ENCODE measurements at places on chromosomes 4 and X.

- no peak overlapping the region for H3K4me3 ChIP-seq
- no peak for DNase-seq
- peaks cover 8% of the 10 kb centered on the region for H3K27me3 ChIP-seq
- peaks cover 2% of the 10 kb centered on the region for H3K36me3 ChIP-seq
- no peaks in the 10 kb centered on the region for H3K4me1 ChIP-seq
- H3K27ac ChIP-seq = no peak overlapping the region
Measured at GRCh38 chr4:5785806-5786680, 75.0 kb downstream of the EVC start.

DNA sequence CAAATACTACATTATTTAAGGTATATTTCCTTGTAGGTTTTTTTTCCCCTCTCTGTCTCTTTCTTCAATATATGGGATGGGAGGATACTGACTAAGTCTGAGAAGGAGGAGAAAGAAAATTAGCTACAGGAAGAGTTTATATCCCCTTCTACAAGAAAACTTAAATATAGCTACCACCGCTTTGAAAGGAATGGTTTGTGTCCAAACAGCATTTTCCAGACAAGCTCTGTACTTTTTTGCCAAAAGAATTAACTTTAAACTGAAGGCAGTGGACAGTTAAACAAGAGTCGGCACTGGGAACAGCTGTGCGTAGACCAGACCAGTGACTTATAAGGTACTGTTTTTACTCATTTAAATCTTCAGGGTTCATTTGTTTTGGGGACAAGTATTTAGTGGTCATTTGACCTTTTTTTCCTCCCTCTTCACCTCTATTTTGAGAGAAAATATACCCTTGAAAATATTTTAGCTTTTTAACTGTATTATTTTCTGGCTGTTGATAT lies 303.7 kb downstream of the ARHGAP24 start:
- H3K27ac ChIP-seq = no peak overlapping the region
- H3K36me3 ChIP-seq = no peaks in the 10 kb centered on the region
- no peak for DNase-seq
- peak overlapping the region; percentile 3 for H3K4me3 ChIP-seq
- H3K27me3 ChIP-seq = no peaks in the 10 kb centered on the region
- H3K4me1 ChIP-seq = no peaks in the 10 kb centered on the region

DNA sequence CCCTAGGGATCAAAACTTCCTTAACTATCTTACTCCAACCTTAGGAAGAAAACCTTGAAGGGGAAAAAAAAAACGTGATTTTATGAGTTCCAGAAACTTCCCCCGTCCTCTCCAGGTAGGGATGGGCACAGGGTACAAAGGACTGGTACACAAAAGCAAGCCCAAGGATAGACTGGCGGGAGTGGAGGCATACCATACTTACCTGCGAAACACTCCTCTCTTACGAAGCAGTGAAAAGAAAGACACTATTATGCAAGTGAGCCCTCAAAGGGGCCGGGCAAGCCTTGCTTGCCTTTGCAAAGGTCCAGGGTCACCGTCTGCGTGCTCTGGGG lies 651 bp downstream of the TSPAN6 start:
- H3K27ac ChIP-seq = peak overlapping the region; percentile 34
- H3K4me3 ChIP-seq = peak overlapping the region; percentile 94
- H3K27me3 ChIP-seq = peaks cover 7% of the 10 kb centered on the region
- peaks cover 4% of the 10 kb centered on the region for H3K36me3 ChIP-seq
- peaks cover 6% of the 10 kb centered on the region for H3K4me1 ChIP-seq
- no peak for DNase-seq

DNA sequence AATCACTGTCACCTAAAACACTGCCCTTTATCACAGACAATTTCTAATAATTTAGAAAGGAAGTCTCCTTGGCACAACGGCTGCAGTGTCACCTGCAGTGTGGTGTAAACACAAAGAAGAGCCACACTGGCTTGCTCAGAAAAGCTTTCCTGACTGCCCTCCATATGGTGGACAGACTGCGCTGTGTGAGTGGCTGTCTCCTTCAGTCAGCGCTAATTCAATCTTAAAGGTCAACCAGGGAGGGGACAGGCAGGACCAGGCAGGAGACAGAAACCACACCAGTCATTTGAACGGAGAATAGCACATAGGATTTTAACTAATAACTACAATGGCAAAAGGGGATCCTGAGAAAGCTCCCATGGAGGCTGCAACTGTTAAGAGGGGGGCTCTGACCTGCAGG lies 132.1 kb downstream of the NSUN7 start:
- H3K27ac ChIP-seq = no peak overlapping the region
- DNase-seq = no peak
- peaks cover 68% of the 10 kb centered on the region for H3K27me3 ChIP-seq
- peaks cover 3% of the 10 kb centered on the region for H3K36me3 ChIP-seq

GRCh38 chr4:53916431-53916889 lies 147.9 kb downstream of the CHIC2 start:
- no peak overlapping the region for H3K4me3 ChIP-seq
- H3K36me3 ChIP-seq = no peaks in the 10 kb centered on the region
- peaks cover 37% of the 10 kb centered on the region for H3K27me3 ChIP-seq
- no peak for DNase-seq
- H3K27ac ChIP-seq = no peak overlapping the region

DNA sequence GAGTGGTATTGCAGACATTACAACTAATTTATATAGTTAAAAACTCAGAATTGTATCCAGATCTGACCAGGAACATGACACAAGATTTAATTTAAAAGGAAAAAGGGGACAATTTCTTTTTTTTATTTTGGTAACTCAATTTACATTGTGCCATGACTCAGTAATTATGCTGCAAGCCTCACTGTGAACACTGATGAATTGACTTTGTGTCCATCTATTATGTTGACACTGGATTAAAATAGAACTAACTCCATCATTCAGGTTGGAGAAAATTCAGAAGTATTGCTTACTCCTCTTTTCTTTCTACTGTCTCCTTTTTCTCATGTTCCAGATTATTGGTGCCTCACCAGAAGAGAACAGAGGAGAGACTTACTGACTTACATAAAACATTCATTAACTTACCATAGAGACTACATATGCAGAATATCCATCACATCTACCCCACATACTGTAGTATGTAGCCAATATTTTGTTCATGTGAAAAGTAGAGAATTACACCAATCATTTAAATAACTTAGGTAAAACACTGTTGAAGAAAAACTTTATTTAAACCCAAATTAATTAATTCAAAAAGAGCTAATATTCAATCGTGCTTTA lies 15.8 kb upstream of the LEF1 start:
- no peak for DNase-seq
- H3K4me1 ChIP-seq = peaks cover 6% of the 10 kb centered on the region
- H3K27ac ChIP-seq = no peak overlapping the region
- no peak overlapping the region for H3K4me3 ChIP-seq
- no peaks in the 10 kb centered on the region for H3K27me3 ChIP-seq

- H3K36me3 ChIP-seq = no peaks in the 10 kb centered on the region
- H3K27me3 ChIP-seq = no peaks in the 10 kb centered on the region
- DNase-seq = no peak
- peak overlapping the region; percentile 25 for H3K4me3 ChIP-seq
Measured at GRCh38 chrX:155188786-155189185, 27.5 kb upstream of the VBP1 start.

DNA sequence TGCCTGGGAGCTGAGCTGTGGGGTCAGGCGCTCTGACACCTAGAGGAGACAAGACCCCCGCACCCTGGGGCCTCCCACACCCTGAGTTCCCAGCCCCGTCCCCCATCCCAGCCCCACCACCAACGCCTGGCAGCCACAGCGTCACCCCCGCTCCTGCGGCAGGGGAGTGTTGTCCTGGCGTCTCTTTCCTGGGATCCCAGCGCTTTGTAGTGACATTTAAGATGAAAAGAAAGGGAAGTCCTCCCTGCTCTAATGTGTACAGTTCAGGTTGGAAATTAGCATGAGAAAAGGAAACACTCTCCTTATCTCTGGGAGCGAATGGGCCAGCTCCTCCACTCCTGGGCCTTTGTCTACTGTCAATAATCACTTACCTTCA lies 112.1 kb downstream of the FAM53A start:
- no peak for DNase-seq
- H3K4me3 ChIP-seq = no peak overlapping the region
- no peak overlapping the region for H3K27ac ChIP-seq
- no peaks in the 10 kb centered on the region for H3K36me3 ChIP-seq
- peaks cover 4% of the 10 kb centered on the region for H3K27me3 ChIP-seq

- H3K27me3 ChIP-seq = peaks cover 15% of the 10 kb centered on the region
- peaks cover 2% of the 10 kb centered on the region for H3K4me1 ChIP-seq
- H3K27ac ChIP-seq = no peak overlapping the region
- no peak overlapping the region for H3K4me3 ChIP-seq
- no peaks in the 10 kb centered on the region for H3K36me3 ChIP-seq
Measured at GRCh38 chrX:50579955-50580354, 109.3 kb upstream of the DGKK start.

GRCh38 chr4:132683957-132684356 lies 465.1 kb upstream of the PCDH10 start:
- H3K27me3 ChIP-seq = no peaks in the 10 kb centered on the region
- H3K4me3 ChIP-seq = no peak overlapping the region
- no peaks in the 10 kb centered on the region for H3K4me1 ChIP-seq
- no peak overlapping the region for H3K27ac ChIP-seq
- no peak for DNase-seq

DNA sequence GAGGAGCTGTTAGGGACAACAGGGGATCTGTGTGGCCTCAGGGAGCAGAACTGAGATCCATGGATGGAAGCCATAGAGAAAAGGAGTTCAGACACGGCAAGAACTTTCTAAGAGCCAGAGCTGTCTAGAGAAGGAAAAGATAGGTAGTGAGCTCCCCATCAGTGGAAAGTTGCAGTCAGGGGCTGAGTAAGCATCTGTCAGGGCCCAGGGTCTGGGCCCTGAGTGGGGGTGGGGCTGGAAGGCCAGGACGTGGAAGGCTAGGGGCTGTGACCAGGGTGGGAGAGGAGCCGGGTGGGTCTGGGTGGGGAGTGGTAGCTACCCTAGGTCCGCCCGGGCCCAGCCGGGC lies 324 bp upstream of the MSN start:
- peaks cover 2% of the 10 kb centered on the region for H3K36me3 ChIP-seq
- peak overlapping the region; percentile 94 for H3K27ac ChIP-seq
- H3K4me1 ChIP-seq = peaks cover 17% of the 10 kb centered on the region
- DNase-seq = no peak

- H3K36me3 ChIP-seq = no peaks in the 10 kb centered on the region
- H3K4me3 ChIP-seq = no peak overlapping the region
- no peak overlapping the region for H3K27ac ChIP-seq
- DNase-seq = no peak
- no peaks in the 10 kb centered on the region for H3K27me3 ChIP-seq
- no peaks in the 10 kb centered on the region for H3K4me1 ChIP-seq
Measured at GRCh38 chr4:151114986-151115385, 15.6 kb downstream of the RPS3A start.

DNA sequence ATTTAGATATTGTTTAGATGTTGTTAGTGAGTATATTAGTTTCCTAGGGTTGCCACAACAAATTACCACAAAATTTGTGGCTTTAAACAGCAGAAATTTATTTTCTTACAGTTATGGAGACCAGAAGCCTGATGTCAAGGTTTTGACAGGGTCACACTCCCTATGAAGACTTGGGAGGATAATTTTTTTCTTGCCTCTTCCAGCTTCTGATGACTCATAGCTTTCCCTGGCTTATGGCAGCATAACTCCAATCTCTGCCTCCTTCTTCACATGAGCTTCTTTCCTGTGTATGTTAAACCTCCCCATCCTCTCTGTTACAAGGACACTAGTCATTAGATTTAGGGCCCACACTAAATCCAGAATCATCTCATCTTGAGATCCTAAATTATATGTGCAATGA lies 20.9 kb upstream of the RAB40A start:
- DNase-seq = no peak
- H3K4me3 ChIP-seq = no peak overlapping the region
- H3K27ac ChIP-seq = no peak overlapping the region
- H3K36me3 ChIP-seq = no peaks in the 10 kb centered on the region

DNA sequence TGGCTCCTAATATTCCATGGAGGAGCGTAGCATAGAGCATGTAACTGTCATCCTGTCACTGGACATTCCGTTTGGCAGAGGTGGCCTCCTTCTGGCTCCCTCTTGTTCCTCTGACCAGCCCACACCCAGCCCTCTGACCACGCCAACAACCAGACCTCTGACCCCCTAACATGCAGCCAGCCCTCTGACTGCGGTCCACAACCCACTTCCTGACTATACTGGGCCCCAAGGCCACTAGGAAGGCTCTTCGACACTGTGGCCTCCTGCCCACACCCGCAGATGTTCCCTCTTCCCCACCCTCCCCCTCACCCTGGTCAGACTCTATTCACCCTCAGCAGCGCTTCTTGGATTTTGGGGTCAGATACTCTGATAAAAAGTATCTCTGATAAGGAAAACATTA lies 141.4 kb downstream of the EVC2 start:
- no peak overlapping the region for H3K27ac ChIP-seq
- H3K4me1 ChIP-seq = no peaks in the 10 kb centered on the region
- H3K27me3 ChIP-seq = no peaks in the 10 kb centered on the region
- no peak overlapping the region for H3K4me3 ChIP-seq

DNA sequence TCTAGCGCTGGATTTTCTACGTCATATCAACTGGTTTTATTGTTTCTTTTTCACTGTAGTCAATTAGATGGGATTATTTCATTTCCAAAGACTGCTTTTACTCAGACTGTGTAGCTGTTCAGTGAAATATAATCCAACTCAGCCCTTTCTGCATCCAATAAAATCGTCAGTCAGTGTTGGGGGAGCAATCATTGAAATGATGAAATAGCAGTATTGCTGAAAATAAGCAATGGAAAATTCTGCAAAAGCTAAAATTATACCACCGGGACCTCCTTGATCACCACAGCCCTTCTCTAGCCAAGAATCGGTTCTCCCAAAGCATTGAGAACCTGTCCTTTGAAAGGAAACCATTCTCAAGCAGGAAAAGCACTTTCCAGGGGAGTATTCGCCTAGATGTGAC lies 243.1 kb upstream of the TENM3 start:
- H3K27ac ChIP-seq = no peak overlapping the region
- DNase-seq = no peak
- no peaks in the 10 kb centered on the region for H3K4me1 ChIP-seq
- H3K36me3 ChIP-seq = no peaks in the 10 kb centered on the region

DNA sequence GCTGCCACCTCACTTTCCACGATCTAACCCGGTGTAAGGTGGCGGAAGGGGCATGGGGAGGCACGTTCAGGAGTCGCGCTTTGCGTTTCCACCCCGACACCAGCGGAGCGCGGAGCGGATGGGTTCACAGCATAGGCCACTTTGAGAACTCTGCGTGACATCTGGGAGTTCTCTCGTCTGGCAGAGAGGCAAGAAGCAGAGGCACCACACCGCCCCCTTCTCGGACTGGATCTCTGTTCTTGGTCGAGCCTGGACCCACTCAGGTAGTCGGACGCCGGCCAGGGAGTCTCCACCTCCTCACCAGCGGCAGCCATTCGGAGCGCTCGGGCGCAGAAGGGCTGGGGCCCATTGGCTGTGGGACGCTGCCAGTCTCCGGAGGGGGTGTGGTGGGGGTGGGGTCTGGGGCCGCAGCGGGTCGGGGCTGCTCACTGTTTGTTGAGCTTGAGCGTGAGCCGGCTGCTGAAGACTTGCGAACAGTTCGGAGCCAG lies at the start of gene DACH2:
TSS of gene DACH2 (plus strand) at position 428 of the 488 bp plus-strand sequence.
- peak within 1 kb of the TSS; percentile 76 for H3K4me3 ChIP-seq
- no peak within 1 kb of the TSS for H3K27ac ChIP-seq
- H3K4me1 ChIP-seq = peaks cover 13% of the 10 kb centered on the region
- no peak for DNase-seq
- H3K36me3 ChIP-seq = no peaks in the 10 kb centered on the region

Data from T-helper 17 cell (primary cell).